ENCODE measurements at places on chromosomes 16 and 17.

DNA sequence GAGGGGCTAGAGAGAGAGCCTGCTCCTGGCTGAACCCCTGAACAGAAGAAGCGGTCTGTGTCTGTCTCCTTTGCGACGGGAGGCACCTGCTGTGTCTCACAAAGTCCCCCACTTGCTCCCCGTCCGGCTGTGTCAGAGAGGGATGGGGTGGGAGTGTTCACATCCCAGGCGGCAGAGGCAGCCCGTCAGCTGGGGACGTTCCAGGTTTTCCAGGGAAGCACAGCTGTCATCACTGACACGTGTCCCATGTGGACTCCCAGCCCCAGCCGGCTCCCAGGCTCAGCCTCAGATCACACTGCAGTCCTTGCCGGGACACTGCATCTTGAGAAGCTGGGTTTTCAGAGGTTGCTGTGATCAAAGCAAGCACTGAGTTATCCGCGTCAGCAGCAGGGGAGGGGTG is 1.6 kb downstream of the TELO2 start:
- DNase-seq = no peak

- no peak for DNase-seq
These were observed 17.5 kb downstream of the WIPI1 start for GRCh38 chr17:68439656-68440290.

- no peak for DNase-seq
These were observed 232.6 kb upstream of the IRX3 start for GRCh38 chr16:54519161-54519695.

- DNase-seq = no peak
These were observed 32.3 kb upstream of the SLC25A19 start for GRCh38 chr17:75321506-75321905.

DNA sequence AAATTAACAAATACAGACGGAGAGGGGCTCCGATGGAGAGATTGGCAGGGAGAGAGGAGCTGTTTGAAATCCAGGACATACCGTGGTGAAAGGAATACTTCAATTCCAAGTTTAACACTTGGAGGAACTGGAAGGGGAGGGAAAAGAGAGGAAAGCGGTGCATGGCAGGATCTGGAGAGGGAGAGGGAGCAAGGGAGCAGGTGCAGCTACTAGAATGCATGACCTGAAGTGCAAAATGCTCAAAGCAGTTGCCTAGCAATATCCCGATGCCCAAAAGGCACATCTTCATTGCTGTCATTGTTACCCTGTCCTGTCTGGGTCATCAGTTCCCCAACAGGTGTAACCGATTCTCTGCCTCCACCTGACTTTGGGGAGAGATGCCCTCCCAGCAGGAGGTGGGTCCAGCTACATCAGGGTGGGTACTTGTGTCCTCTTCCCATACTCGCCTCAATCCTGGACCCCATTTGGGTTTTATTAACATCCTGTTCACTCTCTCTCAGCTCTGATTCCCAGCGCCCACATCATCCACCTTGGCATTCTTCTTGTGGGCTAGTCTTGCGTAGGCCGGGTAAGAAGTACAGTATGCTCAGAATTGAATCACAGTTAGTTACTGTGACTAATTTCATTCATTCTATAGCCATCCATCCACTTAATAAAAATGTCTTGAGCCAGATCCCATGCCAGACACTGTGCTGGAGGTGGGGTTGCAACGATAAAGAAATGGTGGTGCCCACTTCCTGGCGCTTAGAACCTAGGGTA is 37.4 kb upstream of the EMP2 start:
- no peak for DNase-seq

- no peak for DNase-seq
These were observed 669.0 kb upstream of the RBFOX1 start for GRCh38 chr16:6663668-6664067.

DNA sequence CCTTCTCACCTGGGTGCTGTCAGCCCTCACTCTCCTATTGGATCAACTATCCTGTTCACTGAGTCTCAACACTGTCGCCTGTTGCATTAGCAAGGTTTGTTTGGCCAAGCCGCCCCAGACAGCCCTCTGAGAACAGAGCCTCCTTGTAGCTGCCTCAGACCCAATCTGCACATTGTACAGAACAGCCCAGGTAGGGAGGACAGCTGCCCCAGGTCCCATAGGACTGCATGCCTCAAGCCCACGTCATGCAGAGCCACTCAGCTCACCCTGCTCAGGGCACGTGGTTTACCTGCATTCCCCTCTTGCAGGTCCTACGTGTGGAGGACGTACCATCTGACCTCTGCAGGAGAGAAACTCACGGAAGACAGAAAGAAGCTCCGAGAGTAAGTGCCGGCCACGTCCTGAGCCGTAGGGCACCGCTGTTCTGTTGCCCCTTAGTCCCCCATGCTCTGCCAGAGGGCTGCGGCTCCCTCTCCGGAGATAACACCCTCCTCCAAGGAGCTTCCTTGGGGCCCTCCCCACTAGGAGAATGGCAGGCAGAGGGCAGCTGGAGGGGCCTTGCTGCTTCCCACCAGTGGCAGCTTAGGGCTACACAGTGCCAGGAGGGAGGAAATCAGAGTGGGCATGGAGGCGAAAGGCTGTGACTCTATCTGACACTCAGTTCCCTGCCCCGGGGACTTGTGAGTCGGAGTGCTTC is 2.8 kb downstream of the SNRNP25 start:
- no peak for DNase-seq

DNA sequence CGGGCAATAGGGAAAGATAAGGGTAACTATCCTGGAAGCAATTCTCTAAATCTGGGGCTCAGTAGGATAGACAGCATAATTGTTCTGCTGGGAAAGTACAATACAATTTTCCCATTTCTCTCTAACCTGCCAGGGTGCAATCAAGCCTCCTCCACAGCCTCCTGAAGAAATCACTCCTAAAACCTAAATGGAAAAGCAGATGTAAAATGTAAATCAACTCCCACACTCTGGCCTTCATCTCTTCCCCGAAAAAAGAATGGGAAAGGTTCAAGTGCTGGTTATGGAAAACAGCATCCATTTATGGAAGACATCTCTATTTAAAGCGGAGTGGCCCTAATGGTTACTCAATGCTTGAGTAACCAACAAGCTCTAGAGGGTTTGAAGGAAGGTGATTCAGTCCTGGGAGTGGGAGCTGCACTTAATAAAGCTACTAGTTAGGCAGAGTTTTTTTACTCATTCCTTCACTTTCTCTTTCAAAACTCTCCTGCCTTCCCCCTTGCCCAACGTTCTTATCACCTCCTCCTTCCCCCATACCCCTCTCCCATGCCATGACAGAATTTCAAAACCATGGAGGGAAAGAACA is 5.1 kb downstream of the MMD start:
- no peak for DNase-seq

GRCh38 chr16:85717393-85718152 is 28.8 kb upstream of the GINS2 start:
- DNase-seq = no peak

GRCh38 chr17:50180111-50180510 is 14.3 kb downstream of the SGCA start:
- DNase-seq = no peak

Measured in cortex of kidney (tissue), 1 donor.